ENCODE measurements at places on chromosomes 12 and 14.

DNA sequence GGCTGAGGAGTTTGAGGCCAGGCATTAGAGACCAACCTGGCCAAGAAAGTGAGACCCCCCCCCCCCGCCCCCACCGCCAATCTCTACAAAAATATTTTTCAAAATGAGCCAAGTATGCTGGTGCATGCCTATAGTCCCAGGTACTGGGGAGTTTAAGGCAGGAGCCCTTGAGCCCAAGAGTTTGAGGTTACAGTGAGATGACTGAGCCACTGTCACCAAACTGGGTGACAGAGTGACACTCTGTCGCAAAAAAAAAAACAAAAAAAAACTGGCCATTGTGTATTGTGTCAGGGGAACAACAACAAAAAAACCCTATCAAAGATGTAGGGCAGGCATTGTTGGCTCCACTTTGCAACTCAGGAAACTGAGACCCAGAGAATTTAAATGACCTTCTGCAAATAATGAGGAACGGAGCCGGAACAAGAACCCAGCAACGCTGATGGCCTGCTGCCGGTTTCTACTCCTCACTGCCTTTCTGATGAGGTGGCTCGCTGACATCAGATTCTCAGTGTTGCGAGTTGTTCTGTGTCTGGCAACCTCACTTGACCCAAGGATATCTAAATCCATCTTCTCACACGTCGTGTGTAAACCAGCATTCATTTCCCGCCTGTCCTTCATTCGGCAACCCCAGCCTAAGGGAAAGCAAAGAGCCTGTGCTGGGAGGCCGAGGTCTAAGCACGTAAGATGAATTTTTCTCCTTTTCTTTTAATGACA lies 195.2 kb upstream of the CRY1 start:
- no peaks in the 10 kb centered on the region for H3K4me1 ChIP-seq
- no peaks in the 10 kb centered on the region for H3K36me3 ChIP-seq
- DNase-seq: no peak
- H3K4me3 ChIP-seq: no peak overlapping the region
- H3K27ac ChIP-seq: no peak overlapping the region

DNA sequence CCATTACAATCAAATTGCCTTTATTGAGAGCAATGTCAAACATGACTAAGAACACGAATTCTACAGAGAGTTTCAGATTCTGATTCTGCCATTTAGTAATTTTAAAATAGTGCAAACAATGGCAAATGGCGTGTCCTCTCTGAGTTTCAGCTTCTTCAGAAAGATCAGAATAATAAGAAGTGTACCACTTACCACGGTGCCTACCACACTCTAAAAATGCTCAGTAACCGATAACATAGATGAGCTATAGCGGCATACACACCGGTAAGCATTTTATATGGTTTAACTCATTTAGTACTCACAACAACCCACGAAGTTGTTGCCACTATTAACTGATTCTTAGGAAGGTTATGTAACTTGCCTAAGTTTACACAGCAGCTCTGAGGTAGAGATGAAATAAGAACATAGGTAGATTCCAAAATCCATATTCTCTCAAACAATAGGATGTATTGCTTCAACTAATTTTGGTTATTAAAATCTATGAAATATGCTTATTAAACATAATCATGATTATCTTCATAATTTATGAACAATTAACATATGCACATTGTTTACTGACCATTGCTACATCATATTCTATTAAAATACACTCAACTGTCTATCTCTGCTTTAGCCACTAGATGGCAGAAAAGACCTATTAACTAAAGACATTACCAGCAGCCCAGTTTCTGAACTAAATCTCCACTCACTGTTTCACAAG lies 38.3 kb downstream of the SLC6A15 start:
- H3K27me3 ChIP-seq: no peaks in the 10 kb centered on the region
- H3K36me3 ChIP-seq: no peaks in the 10 kb centered on the region
- H3K27ac ChIP-seq: no peak overlapping the region
- H3K4me1 ChIP-seq: no peaks in the 10 kb centered on the region
- H3K4me3 ChIP-seq: no peak overlapping the region
- peak; percentile 80 for DNase-seq

DNA sequence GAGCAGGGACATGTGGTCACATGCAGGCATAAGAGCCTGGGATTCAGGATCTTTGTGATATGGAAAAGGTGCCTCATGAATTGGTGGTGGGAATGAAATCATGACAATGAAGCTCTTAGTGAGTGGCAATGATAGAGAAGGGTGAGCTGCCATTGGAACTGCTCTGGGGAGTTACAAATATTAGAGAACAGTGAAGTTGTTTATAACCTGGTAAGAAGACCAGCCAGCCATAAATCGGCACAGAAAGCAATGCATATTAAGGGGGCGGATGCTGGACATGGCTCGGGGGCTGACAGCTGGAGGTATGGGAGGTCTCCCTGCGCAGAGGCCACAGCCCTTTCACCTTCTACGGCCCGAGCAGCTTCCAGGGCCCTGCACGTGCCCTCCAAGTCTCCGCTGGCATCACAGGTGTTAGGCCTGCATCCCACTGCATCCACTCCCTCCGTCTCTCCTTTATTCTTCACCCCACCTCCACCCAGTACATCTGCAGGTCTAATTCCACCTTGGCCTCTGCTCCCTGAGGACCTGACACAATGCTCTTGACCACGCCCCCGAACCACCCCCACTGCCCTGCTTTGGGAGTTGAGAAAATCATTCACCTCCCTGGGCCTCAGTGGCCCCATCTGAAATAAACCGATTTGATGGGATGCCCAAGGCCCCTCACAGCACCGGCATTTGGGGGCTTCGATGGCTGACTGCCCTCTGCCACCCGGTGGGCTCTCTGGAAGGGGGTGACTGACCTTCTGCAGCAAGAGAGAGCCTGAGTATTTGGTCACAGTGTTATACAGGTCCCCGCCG lies 4.1 kb downstream of the CACNA2D4 start:
- no peak for DNase-seq
- peaks cover 32% of the 10 kb centered on the region for H3K4me1 ChIP-seq
- no peak overlapping the region for H3K27ac ChIP-seq
- no peaks in the 10 kb centered on the region for H3K27me3 ChIP-seq

- no peak overlapping the region for H3K4me3 ChIP-seq
- H3K27ac ChIP-seq: peak overlapping the region; percentile 80
- H3K27me3 ChIP-seq: no peaks in the 10 kb centered on the region
- peaks cover 86% of the 10 kb centered on the region for H3K4me1 ChIP-seq
Measured at GRCh38 chr12:46210873-46211439, 57.9 kb downstream of the SLC38A1 start.

DNA sequence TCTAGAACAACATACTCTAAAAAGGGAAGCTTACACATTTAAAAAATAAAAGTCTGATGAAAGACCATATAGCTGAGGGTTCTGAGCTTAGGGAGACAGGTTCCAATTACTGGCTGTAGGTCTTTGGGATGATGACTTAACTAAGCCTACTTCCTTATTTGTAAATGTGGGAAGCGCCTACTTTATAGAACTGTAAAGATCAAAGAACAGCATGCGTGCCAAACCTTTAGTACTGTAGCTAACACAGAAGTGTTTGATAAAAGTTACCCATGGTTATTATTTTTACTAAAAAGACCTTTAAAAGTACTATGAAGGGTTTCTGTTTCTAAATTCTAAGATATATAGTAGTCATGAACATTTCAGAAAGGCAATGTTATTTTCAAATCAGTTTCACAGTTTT lies 35.7 kb downstream of the STK38L start:
- H3K4me3 ChIP-seq: no peak overlapping the region
- no peak overlapping the region for H3K27ac ChIP-seq
- H3K36me3 ChIP-seq: no peaks in the 10 kb centered on the region
- DNase-seq: no peak
- no peaks in the 10 kb centered on the region for H3K27me3 ChIP-seq
- H3K4me1 ChIP-seq: no peaks in the 10 kb centered on the region

- H3K27ac ChIP-seq: no peak overlapping the region
- H3K27me3 ChIP-seq: no peaks in the 10 kb centered on the region
- H3K36me3 ChIP-seq: no peaks in the 10 kb centered on the region
- no peak overlapping the region for H3K4me3 ChIP-seq
Measured at GRCh38 chr12:94872007-94872653, 131.4 kb downstream of the NDUFA12 start.

GRCh38 chr14:104968541-104969401 lies 9.4 kb downstream of the AHNAK2 start:
- H3K4me3 ChIP-seq: peak overlapping the region; percentile 51
- peaks cover 25% of the 10 kb centered on the region for H3K4me1 ChIP-seq
- DNase-seq: peak; percentile 72

DNA sequence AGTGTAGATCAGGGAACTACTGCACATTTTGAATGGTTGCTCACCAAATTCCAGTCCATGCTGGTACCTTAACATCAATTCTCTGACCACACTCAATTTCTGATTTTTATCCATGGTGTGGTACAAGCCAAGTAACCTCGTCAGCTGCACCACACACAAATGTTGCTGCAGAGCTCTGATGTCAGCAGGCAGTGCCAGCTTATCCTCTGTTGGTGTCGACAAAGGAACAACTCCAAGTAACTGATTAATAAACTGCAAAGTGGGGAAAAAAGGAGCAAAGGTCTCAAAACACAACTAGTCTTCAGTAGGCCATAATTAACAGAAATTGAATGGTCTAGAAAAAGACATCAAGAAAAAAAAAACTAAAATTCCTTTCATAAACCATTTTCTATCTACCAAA lies 47.4 kb downstream of the NAA25 start:
- H3K27me3 ChIP-seq: no peaks in the 10 kb centered on the region
- no peak overlapping the region for H3K4me3 ChIP-seq
- H3K36me3 ChIP-seq: peaks cover 42% of the 10 kb centered on the region
- no peak overlapping the region for H3K27ac ChIP-seq

DNA sequence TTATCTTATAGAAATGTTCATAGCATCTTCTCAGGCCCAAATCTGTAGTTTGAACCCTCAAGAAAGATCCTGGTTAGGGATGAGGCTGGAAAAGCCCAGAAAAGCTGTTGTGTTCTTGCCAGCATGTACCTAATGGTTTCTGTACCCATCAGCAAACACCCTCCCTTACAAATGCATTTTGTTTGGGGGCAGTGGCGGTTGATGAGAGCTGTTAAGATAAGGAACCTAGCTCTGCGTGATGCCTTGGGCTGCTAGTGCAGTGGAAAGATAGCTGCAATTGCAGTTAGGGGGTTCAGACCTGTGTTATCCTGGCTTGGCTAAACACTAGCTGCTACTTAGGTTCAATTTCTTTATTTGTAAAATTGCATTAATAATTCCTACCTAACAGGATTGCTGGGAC lies 3.6 kb downstream of the TPH2 start:
- H3K36me3 ChIP-seq: no peaks in the 10 kb centered on the region
- no peak for DNase-seq
- no peaks in the 10 kb centered on the region for H3K27me3 ChIP-seq
- H3K4me1 ChIP-seq: no peaks in the 10 kb centered on the region

DNA sequence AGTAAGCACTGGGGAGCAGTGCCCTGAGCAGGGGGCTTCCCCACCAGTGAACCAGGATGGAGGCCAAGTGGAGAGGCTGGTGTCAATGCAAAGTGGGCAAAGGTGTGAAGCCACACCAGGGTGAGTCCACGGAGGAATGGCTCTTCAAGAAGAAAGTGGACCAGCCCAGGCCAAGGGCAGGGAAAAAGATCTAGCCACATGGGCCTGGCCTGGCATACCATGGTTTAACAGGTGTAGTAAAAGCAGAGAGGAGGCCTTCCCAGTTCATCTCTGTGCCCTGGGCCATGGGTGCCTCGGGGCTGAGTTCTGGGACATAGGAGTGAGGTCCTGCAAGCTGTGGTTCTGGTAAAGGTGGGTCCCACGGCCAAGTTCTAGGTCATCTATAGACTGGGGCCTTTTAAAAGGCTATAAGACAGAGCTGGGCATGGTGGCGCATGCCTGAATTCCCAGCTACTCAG lies 153.4 kb downstream of the DPF3 start:
- no peak overlapping the region for H3K27ac ChIP-seq
- H3K27me3 ChIP-seq: no peaks in the 10 kb centered on the region
- no peak for DNase-seq
- H3K36me3 ChIP-seq: no peaks in the 10 kb centered on the region
- no peaks in the 10 kb centered on the region for H3K4me1 ChIP-seq

GRCh38 chr14:21264025-21264801 lies 5.0 kb downstream of the HNRNPC start:
- peak overlapping the region; percentile 93 for H3K27ac ChIP-seq
- peaks cover 79% of the 10 kb centered on the region for H3K36me3 ChIP-seq
- H3K4me1 ChIP-seq: peaks cover 56% of the 10 kb centered on the region

- H3K36me3 ChIP-seq: no peaks in the 10 kb centered on the region
- H3K4me3 ChIP-seq: no peak overlapping the region
- no peak for DNase-seq
- no peaks in the 10 kb centered on the region for H3K27me3 ChIP-seq
- no peak overlapping the region for H3K27ac ChIP-seq
Measured at GRCh38 chr14:101567252-101567651, 6.0 kb downstream of the DIO3 start.

- H3K4me3 ChIP-seq: no peak within 1 kb of the TSS
- H3K36me3 ChIP-seq: no peaks in the 10 kb centered on the region
- no peak within 1 kb of the TSS for H3K27ac ChIP-seq
- H3K27me3 ChIP-seq: no peaks in the 10 kb centered on the region
- no peak for DNase-seq
Measured at GRCh38 chr14:22814941-22815713, at the start of gene SLC7A7. Gene SLC7A7 (minus strand): TSS chr14:22815435. CDS start chr14:22813398, 2,037 bp downstream.

DNA sequence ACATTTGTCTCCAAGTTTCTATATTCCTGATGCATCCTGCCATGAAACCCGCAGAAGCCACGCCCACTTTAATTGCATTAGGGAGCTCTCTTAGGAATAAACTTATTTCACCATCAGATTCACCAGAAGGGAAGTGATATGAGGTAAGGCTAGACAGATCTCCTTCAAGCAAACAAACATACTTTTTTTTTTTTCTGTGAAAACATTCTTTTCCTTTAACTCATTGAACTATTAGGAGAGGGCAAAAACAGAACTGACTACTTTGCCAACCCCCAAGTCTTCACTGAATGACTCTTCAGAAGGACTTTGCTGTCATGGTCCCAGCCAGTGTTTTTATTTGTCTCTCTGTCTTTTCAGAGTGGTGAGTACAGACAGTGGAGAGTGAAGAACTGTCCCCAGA lies 48.4 kb downstream of the GTF2A1 start:
- H3K36me3 ChIP-seq: no peaks in the 10 kb centered on the region
- DNase-seq: no peak
- H3K4me1 ChIP-seq: peaks cover 77% of the 10 kb centered on the region
- peak overlapping the region; percentile 35 for H3K4me3 ChIP-seq

DNA sequence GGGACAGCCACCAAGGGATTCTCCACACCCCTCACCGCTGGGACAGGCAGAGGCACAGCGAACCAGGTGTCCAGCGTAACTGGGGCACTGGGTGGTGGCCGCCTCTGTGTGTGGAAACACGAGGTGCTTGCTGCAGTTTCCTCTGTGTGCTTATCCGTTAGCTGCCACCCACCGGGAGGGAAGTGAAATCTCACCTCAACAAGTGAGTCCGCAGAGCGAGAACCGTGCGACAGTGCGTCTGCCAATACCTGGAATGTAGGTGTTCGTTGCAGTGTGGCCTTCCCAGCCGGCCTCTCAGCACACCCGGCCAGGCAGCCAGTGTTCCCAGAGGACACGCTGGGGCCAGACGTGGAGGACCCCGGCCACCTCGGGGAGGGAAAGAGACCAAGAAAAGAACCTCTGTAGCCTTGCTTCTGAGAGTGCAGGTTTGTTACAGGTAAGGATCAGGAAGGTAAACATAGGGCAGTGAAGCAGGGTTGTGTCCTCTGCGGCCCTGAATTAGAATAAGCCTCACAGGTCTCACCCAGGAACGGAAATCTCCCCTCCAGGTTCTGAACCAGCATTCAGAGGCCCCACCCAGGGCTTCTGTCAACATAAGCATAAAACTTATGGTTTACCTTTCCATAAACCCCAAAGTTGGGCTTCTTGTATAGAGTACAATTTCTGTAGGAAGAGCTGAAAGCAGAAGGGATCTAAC lies 1.5 kb downstream of the BCL2L14 start:
- H3K27ac ChIP-seq: no peak overlapping the region
- H3K36me3 ChIP-seq: no peaks in the 10 kb centered on the region
- H3K27me3 ChIP-seq: no peaks in the 10 kb centered on the region
- DNase-seq: no peak
- H3K4me3 ChIP-seq: no peak overlapping the region
